ENCODE measurements at places on chromosomes 6 and 20.

DNA sequence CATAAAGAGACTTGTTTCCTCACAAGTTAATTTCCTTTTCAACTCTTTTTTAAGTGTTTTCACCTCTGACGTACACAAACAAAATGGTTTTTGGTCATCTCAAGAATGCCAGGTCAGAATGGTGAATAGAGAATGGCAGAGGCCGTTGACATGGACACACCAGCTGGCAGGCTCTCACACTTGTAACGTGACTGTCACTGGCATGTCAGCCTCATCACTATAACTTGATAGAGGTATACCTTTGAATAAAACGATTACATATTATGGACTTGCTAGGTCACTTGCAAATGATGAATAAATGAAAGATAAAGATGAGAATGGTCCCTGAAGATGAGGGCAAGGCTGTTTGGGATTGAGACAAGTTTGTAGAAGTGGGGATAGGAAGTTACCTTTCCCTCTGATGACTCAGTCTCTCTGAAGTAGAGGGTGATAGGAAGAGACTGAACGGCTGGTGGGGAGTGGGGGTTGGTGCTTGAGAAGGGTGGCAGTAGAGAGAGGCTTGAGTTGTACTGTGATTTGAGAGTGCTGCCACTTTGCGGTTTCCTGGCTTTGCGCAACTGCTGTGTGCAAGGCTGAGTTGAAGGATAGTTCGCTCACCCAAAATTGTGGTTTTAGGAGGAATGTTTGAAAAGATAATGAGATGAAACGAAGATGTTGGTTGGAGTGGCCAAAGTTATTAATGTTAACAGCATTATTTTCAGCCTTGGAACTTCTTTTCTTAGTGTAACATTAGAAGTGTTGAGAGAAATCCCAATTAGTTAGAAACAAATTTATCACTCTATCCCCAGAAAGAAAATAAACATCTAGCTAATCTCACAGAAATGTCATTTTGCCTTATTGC is 30.3 kb downstream of the TBPL1 start:
- DNase-seq, result peak; percentile 52

GRCh38 chr20:25247000-25247517 is 826 bp upstream of the PYGB start:
- no peak for DNase-seq

DNA sequence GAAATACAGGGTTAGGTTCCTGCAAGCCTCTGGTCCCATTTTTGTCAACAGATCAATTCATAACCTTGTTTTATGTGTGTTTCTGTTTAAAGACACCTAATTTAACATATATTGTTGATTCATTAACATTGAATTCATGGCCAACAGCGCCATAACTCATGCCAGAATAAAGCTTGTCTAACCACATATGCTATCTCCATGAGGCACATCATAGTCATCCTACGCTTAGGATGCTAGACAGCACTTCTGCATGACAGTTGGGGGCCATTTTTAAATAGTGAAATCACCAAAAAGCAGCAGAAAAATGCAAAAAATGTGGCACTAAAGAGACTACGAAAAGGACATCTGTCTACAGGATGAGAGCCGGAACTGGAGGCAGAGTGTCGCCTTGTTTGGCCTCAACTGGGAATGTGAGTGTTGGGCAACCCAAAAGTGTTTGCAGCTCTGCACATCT is 37.9 kb downstream of the TRAM2 start:
- DNase-seq, result no peak

DNA sequence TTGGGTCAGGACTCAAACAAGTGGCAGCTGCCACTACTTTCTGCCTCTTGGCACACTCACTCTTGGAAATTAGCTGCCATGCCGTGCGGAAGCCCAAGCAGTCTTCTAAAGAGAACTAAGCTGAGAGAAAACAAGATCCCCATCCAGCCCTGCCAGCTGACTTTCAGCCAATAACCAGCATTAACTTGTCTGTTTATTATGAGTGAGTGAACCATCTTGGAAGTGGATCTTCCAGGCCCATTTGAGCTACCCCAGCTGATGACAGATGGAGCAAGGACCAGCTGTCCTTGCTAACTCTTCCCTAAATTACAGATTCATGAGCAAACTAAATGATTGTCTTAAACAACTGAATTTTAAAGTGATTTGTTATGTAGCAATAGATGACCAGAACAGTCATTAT is 73.9 kb upstream of the RBM24 start:
- no peak for DNase-seq

GRCh38 chr6:96194675-96195074 is 178.9 kb downstream of the FUT9 start:
- DNase-seq, result no peak

- DNase-seq, result no peak
Measured at GRCh38 chr6:161192636-161193411, 81.0 kb downstream of the AGPAT4 start.

GRCh38 chr6:6331393-6331792 is 10.9 kb upstream of the F13A1 start:
- DNase-seq, result no peak

GRCh38 chr20:61880706-61881105 is 185.0 kb downstream of the TAF4 start:
- no peak for DNase-seq

DNA sequence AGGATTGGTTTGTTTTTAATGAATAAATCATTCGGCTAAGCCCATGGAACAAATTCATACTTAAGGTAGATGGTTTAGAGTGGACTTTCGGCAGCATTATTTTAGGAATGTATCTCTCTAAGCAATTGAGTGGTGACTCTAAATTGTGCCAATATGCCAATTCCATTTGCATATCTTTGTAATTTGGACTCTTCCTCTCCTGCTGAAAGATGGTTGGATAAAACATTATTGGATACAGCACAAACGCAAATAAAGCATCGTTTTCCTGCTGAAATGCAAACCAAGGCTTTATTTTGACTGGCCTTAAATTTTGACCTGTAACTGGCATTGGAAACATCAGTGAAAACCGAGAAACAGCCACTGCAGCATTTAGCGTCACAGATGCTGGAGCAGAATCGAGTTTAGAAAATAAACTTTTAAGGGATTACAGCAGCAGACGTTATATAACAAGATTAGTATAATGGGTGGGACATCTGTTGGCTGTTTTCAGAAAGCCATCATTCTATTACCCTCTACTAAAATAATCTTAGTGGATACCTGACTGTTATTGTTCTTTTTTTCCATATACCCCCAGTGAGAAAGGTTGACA is 726.0 kb downstream of the KIF16B start:
- no peak for DNase-seq

DNA sequence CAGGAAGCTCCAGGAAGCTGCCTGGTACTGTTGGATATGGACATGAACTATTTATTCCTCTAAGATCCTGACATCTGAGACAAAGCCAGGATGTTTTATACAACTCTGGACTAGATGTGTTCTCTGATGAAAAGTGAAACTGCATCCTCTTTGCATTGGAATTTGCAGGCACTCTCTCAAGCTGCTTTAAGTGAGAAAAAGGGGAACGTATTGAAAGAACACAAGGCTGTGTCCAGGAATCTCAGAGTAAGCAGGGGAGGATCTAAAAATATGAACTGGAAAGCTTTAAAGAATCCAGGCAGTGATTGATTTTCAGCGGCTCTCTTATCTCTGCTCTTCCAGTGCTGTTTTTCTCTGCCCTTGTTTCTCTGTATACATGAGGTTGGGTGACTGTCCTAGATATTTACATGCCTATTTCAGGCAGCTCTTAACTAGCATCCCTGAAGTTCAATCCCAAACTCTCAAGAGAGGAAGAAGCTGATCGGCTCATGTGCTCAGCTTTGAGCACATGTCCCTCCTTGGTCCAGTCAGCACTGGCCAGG is 193.8 kb downstream of the PLCB4 start:
- DNase-seq, result no peak

- DNase-seq, result no peak
Measured at GRCh38 chr6:26183237-26183580, 96.0 kb downstream of the HFE start.

GRCh38 chr6:87407561-87407900 is 241 bp upstream of the CFAP206 start:
- no peak for DNase-seq

- DNase-seq, result no peak
Measured at GRCh38 chr6:159324596-159324995, 155.4 kb downstream of the FNDC1 start.

- no peak for DNase-seq
Measured at GRCh38 chr6:106069478-106069877, 16.7 kb upstream of the PRDM1 start.

DNA sequence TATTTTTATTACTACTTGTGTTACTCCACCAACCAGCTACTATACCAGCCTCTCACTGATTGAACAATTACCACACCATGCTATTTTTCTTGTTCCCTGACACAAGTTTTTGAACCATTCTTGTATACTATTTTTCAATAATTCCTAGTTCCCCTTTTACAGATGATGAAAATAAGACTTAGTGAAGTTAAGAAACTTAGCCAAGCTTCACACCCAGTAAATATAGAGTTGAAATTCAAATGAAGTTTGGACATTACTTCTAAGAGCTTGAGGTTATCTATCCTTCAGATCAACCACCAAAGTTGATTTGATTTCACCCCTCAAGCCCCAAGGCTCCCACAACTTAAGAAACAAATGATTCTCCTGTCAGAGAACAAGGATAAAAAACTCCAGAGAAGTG is 13.1 kb upstream of the BCAS1 start:
- no peak for DNase-seq

GRCh38 chr20:22404419-22405170 is 179.8 kb downstream of the FOXA2 start:
- no peak for DNase-seq

DNA sequence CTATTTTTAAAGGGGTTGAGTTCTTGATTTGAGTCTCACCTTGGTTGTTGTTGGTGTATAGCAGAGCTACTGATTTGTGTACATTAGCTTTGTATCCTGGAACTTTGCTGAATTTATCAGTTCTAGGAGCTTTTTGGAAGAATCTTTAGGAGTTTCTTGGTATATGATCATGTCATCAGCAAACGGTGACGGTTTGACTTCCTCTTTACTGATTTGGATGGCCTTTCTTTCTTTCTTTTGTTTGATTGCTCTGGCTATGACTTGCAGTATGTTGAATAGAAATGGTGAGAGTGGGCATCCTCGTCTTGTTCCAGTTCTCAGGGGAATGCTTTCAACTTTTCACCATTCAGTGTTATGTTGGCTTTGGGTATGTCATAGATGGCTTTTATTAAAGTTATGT is 64.0 kb downstream of the CDYL start:
- no peak for DNase-seq

GRCh38 chr20:61989741-61990140 is 75.9 kb downstream of the TAF4 start:
- DNase-seq, result no peak

- DNase-seq, result no peak
Measured at GRCh38 chr20:63821811-63822210, 9.3 kb downstream of the ZBTB46 start.

- no peak for DNase-seq
Measured at GRCh38 chr6:140045116-140045515, 670.7 kb upstream of the CITED2 start.

GRCh38 chr20:49516916-49517804 is 34.7 kb upstream of the KCNB1 start:
- no peak for DNase-seq

DNA sequence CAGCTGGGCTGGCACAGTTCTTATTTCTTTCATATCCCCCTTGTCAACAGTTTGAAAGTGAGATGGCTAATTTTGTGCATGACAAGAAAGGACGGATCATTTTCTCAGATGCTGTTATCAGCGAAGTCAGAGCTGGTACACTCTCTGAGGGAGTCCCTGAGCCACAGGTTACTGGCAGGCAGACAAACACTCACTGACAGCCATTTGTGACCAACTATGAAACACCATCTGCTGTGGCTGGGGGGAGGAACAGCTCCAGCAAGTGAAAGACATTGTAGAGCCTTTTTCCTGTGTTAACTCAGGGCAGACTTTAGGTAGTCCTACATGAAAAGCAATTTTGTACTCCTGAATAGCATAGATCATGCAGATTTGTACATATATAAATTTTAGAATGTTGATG is 22.2 kb downstream of the OLIG3 start:
- no peak for DNase-seq

GRCh38 chr6:133243723-133244305 is 2.7 kb downstream of the EYA4 start:
- DNase-seq, result no peak

DNA sequence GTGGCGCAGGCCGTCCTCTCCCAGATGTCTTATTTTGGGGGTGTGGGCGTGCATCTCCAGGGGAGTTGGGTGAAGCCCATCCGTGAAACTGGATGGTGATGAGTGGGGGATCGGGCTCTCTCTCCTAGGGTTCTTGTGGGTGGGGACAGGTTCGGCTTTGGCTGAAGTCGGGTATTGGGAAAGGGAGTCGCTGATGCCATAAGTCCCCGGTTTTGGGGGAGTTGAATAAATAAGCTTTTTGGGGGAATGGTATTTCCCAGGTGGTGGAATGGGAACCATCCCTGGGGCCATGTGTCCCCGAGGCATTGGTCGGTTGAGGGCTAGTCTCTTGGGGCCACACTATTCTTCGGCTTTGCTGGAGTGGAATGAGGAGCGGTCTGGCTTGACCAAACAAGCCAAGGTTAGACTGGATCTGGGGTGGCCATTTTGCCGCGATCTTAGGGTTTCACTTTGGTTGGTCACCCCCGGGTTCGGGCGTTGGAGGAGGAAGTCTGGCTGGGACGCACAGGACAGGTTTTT is 481 bp downstream of the ZNF133 start:
- no peak for DNase-seq

GRCh38 chr6:1123386-1124375 is 188.2 kb upstream of the FOXQ1 start:
- DNase-seq, result no peak

GRCh38 chr6:10687582-10687981 is 6.8 kb downstream of the C6orf52 start:
- no peak for DNase-seq

Data from stimulated activated CD4-positive, alpha-beta T cell treated with anti-CD3 and anti-CD28 coated beads, Interleukin-1b, Interleukin-23, amount 100 ng/mL, for 48 hours (primary cell).